Stimulated activated CD8-positive, alpha-beta memory T cell treated with anti-CD3 and anti-CD28 coated beads, Interleukin-4, amount 100 ng/mL, for 24 hours (primary cell): ENCODE measurements at places on chromosomes 3 and 15.

- no peak for DNase-seq
Measured at GRCh38 chr15:50884540-50884939, 23.9 kb upstream of the AP4E1 start.

GRCh38 chr3:187293516-187294430 is 2.2 kb upstream of the MASP1 start:
- no peak for DNase-seq

DNA sequence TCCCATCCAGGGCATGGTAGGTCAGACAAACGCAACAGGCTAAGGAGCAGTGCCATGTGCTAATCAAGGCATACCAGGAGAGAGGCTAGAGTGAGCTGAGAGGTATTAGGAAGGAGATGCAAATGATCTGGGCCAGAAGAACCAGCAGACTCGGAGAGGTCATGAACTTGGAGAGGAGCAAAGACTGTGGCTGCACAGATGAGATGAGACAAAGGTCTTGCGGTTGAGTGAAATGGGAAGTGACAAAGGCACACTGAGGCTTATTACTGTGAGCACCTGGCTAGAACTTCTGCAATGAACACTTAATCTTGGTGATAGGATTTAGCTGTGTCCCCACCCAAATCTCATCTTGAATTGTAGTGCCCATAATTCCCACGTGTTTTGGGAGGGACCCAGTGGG is 380.2 kb downstream of the ULK4 start:
- no peak for DNase-seq

DNA sequence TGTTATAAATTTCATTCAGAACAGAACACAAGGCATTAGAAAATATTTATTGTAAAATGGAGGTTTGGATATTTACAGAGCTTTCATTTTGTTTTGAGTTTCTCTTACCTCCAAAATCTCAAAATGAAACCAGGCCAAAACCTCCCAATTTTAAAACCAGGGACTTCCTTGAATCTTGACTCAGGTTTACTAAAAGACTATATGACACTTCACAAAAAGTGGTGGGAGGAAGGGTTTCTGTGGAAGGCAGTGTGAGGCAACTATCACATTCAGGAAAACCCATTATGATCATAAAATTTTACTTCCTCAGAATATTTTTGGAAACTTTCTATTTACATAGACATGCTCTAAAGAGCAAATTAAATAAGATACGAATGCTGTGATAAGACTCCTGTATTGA is 205.8 kb upstream of the EOMES start:
- DNase-seq: no peak

GRCh38 chr15:32869776-32870175 is 152.0 kb downstream of the GREM1 start:
- DNase-seq: no peak

DNA sequence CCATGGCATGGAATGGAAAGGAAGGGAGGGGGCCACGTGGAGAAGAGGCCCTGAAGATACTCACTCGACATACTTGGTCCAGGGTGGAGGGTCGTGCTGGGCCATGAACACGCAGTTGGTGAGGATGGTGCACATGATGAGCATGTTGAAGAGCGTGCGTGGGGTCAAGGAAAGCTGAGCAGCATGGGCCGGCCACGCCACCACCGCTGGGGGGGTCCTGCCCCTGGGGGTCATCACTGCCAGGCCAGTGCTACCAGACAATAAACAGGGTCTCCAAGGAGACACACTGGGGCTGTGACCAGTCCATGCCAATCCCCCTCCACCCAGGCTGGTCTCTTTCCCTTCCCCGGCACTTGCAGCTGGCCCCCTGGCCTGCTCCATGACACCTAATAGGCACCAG is 27.2 kb downstream of the SCN5A start:
- no peak for DNase-seq

GRCh38 chr15:96766366-96766765 is 435.9 kb downstream of the NR2F2 start:
- no peak for DNase-seq

DNA sequence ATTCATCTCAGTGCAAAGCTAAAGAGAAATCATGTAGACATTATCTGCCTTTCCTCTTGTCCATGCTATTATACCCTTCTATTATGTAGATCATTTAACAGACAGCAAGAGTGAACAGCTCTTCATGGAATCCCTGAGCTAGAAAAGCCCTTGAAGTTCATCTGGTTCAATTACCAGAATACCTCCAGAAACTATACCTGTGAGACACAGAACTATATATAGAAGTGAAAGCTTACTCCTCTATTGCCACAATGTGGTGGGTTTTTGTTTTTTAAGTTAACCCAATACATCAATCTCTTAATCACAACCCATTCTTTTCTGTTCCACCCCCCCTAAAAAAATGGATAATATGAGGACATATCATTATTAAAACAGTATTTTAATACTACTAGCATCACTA is 347.7 kb downstream of the PLCL2 start:
- DNase-seq: no peak

GRCh38 chr3:119357190-119357589 is 63.0 kb downstream of the ARHGAP31 start:
- DNase-seq: no peak

DNA sequence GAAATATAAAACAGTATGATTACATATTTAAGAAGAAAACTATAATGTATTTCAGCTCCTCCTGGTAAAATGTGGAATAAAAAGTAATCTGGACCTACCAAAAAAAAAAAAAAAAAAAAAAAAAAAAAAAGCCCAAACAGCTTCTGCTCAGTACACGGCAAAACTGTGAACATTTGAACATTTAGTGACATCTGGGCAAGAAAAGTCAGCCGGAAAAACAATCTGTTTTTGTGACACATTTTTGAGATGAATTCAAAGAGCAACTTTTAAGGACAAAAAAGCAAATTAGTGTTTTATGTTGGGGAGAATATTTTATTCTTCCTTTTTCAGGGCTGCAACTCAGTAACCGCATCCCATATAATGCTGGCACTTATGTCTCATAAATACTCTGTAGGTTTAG is 649.7 kb upstream of the KCNMB2 start:
- DNase-seq: no peak

GRCh38 chr15:39672666-39673065 is 91.8 kb downstream of the THBS1 start:
- no peak for DNase-seq

- DNase-seq: no peak
Measured at GRCh38 chr3:171457607-171458061, 2.6 kb downstream of the TNIK start.

DNA sequence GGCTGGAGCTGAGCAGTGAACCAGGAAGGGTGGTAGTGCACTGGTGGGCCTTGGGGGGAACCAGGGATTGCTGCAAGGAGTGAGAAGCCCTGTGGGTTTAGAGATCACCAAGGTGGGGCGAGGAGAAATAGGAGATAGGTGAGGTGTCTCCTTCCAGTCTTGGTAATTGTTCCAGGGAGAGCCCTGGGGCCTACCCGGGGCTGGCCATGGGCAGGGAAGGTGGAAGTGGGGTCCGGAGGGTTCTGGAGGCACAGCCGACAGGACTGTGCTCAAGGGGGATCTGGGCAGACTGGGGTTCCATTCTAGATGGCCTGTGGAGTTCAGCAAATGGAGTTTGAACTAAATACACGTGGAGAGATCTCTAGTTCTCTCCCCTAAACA is 4.5 kb downstream of the CHST13 start:
- DNase-seq: no peak

- no peak for DNase-seq
Measured at GRCh38 chr3:159829056-159829455, 159.6 kb upstream of the IL12A start.

DNA sequence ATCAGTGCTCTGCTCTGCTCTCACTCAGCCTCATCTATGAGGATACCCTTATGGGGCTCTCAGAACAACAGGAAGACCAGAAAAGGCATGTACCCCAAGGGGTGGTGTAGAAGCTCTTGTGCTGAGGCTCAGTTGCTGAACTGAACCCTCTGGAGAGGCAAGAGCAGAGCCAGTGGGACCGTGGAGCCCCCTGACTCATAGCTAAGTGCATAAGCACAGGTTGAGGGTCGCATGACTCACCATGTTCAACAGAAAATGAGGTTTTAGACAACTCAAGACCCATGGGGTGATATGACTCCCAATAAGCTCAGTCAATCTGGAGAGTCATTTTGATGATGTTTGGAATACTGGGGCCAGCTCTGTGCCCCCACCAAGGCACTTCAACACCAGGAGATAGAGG is 37.3 kb downstream of the CRYGS start:
- DNase-seq: no peak

GRCh38 chr15:101138913-101139880 is 112.7 kb downstream of the CHSY1 start:
- DNase-seq: no peak

- no peak for DNase-seq
Measured at GRCh38 chr3:188663839-188664238, 507.9 kb upstream of the TPRG1 start.

- DNase-seq: no peak
Measured at GRCh38 chr15:91135201-91136130, 35.4 kb downstream of the SV2B start.
